Stromal cell of bone marrow (primary cell): ENCODE measurements at places on chromosomes 3 and 15.

- no peak for DNase-seq
Observed at GRCh38 chr3:98980915-98981596, 79.6 kb upstream of the DCBLD2 start.

- no peak for DNase-seq
Observed at GRCh38 chr15:86840996-86841395, 761.3 kb downstream of the AGBL1 start.

DNA sequence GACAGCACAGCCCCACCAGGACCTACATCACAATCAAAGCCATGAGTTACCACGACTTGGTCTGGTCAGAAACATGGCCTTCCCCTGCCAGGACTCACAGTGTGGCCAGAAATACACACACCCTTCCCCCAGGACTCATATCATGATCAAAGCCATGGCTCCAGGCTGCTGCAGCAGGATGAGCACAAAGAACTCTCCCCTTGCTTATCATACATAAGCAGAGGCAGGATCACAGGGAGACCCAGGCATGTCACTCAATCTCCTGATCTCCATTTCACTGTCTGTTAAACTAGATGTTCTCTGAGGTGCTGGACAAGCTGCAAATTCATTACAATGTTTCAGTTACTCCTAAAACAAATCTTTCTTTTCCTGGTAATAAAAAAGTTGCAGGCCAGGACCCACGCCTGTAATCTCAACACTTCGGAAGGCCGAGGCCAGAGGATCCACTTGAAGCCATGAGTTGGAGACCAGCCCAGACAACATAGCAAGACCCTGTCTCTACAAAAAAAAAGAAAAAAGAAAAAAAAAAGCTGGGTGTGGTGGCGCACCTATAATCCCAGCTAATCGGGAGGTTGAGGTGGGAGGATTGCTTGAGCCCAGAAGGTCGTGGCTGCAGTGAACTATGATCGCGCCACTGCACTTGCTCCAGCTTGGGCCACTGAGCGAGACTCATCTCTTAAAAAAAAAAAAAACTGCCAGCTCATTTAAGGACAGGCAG is 1.2 kb downstream of the PFKFB4 start:
- no peak for DNase-seq

- DNase-seq, result no peak
Observed at GRCh38 chr3:186510374-186511079, 33.7 kb downstream of the CRYGS start.

GRCh38 chr15:35102186-35102585 is 17.1 kb upstream of the NANOGP8 start:
- no peak for DNase-seq

DNA sequence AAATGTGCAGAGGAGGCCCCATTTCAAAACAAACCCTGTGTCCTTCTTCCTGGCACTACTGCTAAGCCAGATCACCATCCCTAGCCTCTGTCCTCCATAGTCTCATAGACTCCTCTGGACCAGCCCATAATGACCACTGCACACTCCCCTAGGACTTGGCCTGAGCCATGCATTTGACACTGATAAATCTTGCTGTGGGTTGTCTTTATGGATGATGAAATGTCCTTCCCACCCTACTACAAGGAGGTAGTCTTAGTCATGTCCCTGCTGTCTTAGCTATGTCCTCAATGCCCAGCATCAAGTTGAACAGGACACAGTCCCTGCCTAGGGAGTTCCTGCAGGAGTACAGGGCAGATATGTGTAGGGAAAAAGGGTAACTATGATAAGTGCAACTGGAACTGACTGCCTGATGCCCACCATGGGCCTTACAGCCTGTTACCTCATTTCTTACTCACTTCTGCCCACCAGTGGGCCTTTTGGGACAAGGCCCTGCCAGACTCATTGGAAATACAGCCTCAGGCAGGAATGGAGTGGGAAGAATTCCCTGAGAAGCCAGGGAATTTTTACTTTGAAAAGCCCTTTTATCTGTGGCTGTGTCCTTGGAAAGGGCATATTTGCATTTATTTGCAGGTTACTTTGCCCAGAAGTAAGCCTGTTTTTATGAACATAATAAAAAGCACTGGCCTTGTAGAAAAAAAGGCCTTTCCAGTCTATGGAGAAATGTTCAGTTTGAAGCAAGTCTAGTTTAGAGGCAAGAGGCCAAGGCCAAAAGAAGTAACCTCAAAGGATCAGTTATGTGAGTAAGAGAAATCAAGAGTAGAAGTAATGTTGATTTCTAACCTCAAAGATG is 199.6 kb upstream of the EIF1B start:
- DNase-seq, result no peak

DNA sequence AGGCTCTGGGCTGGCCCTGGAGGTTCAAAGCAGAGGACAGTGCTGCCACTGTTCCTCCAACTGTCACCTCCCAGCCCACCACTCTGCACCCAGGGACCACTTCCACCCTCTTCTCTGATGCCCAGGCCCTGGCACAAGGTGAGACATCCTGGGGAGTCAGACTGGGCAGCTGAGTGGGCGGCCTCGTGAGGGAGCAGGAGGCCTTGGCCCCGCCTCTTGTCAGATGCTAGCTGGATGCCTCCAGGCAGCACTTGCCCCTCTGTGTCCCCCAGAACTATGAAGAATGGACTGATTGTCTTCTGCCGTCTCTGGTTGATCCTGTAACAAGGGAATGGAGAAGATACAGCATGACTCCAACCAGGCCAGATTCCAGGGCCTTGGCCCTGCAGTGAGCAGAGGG is 191.0 kb upstream of the LINGO1 start:
- no peak for DNase-seq

DNA sequence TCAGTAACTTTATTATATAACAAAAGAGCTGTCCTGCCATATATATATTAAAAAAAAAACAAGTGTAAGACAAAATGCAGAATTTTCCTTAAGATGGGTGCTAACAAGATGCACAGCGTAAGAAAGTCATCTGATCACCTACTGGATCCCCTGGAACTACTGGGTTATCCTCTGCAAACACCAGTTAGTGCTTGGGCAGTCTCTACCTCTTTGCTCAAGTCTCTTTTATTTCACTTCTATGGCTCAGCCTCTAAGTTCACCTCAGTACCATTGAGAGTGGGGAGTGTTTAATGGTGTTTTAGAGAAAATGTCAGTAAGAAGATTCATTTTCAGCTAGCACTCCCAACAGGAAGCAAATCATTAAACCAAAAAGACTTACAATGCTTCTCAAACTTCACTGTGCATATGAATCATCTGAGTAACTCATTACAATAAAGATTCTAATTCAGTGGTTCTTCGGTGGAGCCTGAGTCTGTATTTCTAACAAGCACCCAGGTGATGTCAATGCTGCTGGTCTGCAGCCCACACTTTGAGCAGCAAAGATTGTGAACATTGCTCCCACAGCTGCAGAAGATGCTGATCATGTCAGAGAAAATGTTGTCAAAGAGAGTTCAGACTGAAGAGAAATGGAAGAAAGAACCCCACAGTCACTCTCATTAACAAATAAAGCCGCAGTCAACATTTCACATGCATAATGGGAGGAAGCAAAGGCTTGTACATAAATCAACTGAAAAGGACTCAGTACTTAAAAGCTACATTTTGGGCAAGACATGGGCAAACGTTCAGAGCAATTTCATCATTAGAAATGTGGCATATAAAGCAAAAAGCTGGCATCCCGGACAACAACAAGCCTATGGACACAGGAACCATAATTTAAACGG is 227.1 kb upstream of the ATP11B start:
- no peak for DNase-seq

DNA sequence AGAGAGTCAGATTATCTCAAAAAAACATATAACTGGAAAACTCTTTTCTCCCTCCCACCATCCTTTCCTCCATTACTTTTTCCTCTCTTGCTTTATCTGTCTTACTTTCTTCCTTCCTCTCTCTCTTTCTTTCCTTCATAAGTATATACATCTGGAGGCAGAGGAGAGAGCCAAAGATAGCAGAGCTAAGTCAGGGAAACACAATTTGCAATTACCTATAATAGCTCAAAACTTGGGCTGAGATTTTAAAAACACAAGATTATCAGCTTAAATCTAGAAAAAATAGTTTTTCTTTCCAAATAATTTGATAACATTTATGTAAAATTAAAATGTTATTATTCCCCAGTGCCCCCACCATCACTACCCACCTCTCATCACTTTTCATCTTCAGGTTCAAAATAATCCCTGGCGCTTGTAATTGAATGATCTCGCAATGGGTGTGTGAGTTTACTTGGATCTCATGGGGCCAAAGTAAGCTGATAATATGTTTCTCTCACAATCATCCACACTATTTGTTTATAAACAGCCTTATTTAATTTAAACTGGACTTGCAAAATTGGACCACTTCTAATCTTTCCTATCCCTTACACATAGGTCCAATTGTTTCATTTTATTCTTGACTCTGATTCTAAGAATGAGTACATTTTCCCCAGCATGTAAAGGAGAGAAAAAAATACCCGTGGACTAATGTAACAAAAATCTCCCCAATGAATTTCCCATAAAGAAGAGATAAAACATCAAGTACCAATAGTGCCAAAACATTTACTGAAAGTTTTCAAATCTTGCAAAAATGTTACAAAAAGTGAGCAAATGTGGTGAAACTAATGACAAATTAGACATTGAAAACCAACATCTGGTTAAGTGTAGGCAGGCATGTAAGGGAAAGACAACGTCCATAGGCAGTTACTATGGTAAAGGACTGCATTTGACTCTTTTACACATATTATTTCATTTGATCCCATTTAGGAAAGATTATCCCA is 236.9 kb downstream of the DTWD1 start:
- no peak for DNase-seq

DNA sequence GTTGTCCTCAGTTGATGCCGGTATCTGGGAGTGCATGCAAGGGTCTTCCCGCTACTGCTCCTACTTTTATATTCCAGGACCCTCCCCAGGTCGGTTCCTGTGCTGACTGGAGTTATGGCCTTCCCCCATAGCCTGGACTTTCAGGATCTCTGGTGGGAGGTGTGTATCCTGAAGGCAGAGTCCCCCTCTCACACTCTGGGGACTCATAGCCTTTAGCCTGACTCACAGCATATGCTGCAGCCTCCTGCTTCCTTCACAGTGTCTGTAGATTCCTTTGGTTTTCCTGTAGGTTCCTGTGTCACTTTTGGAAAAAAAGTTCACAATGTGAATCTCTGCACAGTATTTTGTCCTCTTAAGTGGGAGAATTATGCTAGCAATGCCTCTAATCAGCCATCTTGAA is 180.6 kb upstream of the RBMS3 start:
- no peak for DNase-seq
